Stimulated activated CD4-positive, alpha-beta T cell treated with anti-CD3 and anti-CD28 coated beads, Interleukin-2, amount 100 ng/mL, for 24 hours (primary cell): ENCODE measurements at places on chromosomes 7 and 10.
A peak's percentile ranks its signal among the peaks of the same experiment; 100 is the strongest.

DNA sequence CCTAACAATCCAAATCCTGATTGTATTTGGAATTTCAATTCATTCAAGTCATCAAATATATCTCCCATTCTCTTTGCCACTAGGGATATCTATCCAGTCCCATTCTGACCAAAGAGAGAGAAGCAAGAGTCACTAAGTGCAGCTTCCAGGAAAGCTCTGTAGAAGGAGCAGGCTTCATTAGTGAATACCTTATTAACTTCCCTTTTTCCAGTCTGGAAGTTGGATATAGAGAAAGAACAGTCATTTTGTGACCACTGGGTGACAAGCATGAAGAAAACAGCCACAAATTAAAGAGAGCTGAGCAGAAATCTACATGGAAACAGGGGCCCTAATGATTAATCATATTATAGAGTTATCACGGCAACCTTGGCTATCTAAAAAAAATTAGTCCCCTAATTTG lies 190.7 kb upstream of the ADO start:
- DNase-seq, result no peak

DNA sequence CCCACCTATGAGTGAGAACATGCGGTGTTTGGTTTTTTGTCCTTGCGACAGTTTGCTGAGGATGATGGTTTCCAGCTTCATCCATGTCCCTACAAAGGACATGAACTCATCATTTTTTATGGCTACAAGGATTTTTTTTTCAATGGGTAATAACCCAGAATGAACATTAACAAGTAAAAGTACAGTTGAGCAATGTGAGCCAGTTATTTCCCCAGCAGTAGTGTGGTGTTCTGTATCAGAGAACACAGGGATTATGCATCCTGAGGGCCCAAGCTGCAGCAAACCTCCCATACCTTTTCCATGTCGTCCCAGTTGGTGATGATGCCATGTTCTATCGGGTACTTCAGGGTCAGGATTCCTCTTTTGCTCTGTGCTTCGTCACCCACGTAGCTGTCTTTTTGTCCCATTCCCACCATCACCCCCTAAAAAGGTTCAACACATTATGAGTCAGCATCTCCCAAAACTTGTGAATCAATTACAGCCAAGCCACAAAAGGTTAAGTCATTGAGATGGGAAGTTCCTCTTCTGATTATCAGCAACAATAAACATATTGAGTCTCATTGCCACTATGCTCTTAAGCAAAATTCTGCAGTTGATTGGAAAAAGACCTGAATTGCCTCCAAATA lies 5.5 kb downstream of the ACTA2 start:
- no peak for DNase-seq

DNA sequence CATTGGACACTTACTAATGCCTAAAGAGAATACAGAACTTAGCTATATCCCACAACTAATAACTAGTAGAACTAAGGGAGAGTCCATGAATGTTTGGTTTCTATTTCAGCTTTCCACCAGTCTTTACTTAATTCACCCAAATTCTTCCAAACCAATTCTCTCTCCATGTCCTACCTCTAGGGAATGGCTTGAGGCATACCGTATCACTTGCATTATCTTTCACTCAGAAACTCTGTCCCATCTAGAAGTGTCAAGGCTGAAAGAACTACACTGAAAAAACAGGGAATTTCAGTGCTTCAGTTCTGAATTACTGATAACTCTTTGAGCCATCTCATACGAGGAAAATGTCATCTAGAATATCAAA lies 758 bp downstream of the TMEM168 start:
- DNase-seq, result no peak

- no peak for DNase-seq
Measured at GRCh38 chr10:127298381-127298780, 102.0 kb upstream of the INSYN2A start.

DNA sequence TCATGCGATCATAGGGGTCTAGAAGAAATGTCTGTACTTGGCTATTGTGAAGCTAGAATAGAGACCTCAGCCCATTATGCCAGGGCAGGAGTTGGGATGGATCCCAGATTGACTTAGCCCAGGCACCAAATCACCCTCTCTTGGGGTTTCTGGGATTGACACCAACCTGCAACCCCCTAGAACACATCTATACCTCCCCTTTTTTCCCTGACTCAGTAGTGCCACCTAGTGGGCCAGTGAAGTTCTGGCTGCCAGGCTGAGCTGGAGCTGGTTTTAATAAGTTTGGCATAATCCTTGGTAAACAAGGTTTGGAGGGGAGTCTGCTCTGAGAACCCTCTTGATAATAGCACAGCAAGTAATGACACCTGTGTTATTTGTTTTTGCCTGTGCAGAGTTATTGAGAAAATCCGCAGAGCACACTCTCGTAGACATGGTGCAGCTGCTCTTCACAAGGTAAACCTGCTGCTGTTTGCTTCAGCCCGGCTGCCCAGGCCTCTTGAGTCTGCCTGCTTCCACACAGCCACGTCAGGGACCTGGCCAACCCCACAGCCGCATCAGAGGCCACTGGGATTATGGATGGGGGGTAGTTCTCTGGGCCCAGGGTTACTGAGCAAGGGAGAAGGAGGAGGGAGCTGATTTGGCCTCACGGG lies 43.3 kb upstream of the NFKB2 start:
- peak; percentile 82 for DNase-seq

DNA sequence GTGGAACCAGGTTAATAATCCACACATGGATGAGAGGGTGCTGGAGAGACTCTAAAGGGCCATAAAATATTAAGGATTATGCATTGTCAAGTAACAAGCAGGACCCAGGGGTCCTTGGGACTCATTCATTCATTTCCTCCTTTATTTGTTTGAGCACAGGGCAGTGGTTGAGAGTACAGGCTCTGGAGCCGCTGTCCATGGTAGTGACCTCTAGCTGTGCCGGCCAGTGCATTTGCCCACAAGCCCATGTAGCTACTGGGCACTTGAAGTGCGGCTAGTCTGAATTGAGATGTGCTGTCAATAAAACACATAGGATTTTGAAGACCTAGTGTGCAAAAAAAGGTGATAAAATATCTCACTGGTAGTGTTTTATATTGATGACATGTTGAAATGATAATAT lies 137.6 kb downstream of the C10orf105 start:
- no peak for DNase-seq

DNA sequence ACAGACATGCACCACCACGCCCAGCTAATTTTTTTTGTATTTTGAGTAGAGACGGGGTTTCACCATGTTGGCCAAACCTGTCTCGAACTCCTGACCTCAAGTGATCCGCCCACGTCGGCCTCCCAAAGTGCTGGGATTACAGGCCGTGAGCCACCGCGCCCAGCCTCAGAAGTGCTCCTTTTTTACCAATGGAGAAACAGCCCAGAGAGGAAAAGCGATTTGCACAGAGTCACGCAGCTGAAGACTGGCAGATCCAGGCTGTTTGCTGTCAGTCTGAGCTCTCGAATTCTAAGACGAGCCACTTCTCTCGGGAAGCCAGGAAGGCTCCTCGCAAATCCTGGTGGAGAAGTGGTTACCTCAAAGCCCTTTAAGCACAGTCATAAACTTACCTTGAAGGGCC lies 57.4 kb upstream of the SDK1 start:
- no peak for DNase-seq

- DNase-seq, result no peak
Measured at GRCh38 chr10:71716426-71716825, 3.2 kb downstream of the C10orf105 start.

GRCh38 chr7:14690075-14690474 lies 212.5 kb downstream of the DGKB start:
- no peak for DNase-seq

DNA sequence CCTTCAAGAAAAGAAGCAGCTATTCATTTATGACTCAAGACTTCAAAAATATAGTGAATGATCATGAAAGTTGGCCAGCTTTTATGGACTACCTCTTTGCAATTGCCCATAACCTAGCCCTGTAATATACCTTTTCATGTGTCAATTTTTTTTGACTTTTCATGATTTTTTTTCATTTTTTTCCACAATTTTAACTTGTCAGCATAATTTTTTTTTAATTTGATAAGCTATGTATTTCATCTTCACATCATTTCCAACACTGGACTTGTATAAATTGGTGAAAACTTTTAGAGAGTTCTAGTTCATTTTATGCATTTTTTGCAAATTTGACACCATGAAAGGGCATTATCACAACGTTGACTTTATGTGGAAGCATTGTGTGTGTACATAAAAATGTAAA lies 220.8 kb upstream of the NFE2L3 start:
- DNase-seq, result no peak

- no peak for DNase-seq
Measured at GRCh38 chr10:97736403-97736901, 476 bp upstream of the ZFYVE27 start.

GRCh38 chr7:45413419-45413818 lies 160.7 kb upstream of the ADCY1 start:
- DNase-seq, result no peak

DNA sequence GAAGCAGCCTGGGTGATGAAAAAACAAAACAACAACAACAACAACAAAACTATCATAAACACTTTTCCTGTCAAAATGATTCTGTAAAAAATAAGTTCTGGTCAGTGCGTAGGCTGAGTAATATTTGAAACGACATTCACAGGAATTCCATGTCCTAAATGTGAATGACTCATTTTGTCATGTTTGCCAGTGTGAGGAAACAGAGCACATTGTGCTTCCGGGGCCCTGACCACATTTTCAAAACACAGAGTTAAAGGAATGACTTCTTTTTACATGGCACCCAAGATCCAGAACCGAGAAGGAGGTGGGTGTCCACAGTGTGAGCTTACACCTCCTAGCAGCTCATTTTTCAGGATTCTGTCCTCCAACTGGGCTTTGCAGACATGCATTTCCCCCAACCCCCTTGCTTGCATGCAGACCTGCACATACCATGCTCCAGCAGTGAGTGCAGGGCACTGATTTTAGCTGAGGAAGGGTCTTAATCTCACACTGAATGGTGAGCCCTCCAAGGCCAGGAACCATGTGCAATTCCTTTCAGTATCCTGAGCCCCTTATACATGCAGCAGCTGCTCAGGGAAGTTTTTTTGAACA lies 3.0 kb downstream of the CLRN3 start:
- DNase-seq, result no peak

DNA sequence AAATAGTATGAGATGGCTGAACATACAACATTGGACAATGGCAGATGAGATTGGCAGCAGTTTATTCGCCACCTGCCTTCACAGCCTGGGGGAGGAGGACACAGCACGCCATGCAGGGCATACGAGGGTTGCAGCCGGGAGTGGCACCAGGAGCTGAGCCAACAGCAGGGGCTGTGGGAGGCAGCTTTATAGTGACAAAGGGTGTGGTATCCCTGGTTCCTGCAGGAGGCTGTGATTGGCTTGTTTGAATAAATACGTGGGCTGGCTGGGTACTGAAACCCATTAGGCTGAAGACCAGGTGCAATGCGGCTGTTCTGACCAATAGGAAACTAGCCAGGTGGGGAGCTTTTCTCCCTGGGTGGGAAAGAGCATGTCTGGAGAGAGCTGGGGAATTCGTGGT lies 68.9 kb upstream of the LEP start:
- DNase-seq, result no peak

- no peak for DNase-seq
Measured at GRCh38 chr10:86931872-86932271, 25.5 kb downstream of the MMRN2 start.

DNA sequence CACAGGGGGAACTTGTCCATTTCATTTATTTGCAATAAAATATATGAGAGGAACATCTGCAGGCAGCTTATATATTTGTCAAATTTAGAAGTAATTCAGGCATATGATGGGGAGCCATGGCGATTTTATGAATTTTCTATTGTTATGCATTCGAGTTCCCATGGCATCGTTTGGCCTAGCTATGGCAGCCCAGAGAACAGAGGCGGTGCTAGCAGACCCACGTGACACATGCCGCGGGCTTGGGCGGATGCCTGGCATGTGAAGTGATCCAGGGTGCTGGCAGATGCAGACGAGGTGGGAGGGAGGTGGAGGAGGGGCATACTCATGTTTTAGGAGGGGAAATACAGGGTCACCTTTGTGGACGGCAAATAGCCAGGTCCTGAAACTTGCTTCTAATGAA lies 560.0 kb upstream of the GALNT17 start:
- no peak for DNase-seq

DNA sequence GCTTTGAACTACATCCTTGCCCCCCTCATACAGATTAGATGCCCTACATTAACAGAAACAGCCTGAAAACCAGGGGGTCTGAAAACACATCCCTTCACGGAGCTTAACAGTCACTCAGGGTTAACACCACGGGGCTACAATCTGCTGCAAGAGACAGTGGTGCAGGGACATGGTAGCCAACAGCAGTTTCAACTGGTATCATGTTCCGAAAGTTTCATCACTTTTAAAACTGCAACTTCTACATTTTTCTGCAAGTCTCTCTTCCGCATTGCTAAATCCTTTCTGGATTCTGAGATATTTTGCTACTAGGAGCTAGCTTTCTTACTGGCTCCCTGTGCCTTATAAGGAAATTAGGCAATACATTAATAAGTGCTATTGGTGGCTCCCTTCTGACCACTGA lies 92.6 kb downstream of the JAZF1 start:
- DNase-seq, result no peak

- DNase-seq, result no peak
Measured at GRCh38 chr10:55766212-55766611, 594.8 kb downstream of the ZWINT start.

DNA sequence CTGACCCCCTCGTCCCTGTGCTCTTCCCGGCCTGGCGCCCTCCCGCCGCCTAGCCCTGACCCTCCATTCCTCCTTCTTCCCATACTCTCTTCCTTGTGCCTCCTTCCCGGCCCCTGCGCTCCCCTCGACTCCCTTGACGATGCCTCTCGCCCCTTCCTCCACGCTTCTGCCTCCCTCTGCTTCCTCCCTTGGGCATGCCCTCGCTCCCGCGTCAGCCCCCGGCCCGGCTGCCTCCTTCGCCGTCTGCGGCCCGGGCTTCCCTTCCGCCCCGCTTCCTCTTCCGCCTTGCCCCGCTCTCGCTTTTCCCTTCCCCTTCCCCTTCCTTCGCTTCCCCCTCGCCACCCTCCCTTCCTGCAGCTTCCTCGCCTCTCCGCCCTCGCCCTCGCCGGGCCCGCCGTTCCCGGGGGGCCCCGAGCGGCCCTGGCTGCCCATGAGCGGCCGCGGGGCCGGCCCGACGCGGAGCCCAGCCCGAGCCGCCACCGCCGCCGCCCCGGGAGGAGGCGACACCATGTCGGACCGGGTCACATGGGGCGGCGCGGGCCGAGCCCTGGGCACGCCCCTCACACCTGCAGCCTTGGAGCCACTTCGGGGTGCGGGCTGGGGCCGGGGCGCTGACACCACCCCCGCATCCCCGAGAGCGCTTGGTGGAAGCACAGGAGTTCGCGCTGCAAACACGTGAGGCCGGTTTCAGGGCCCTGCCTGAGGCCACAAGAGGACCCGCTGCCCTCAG lies at the start of gene FBXW4:
FBXW4 (minus strand) TSS at position 497 of the 730 bp plus-strand sequence; CDS start at position 432, 65 bp downstream.
- DNase-seq, result peak; percentile 83

- no peak for DNase-seq
Measured at GRCh38 chr7:75945297-75946168, 30.6 kb downstream of the POR start.

- no peak for DNase-seq
Measured at GRCh38 chr7:34844936-34845665, 187.1 kb downstream of the NPSR1 start.

- DNase-seq, result no peak
Measured at GRCh38 chr7:139733751-139734150, 44.0 kb downstream of the HIPK2 start.
